ENCODE measurements at places on chromosomes 3 and 15.

- no peak for DNase-seq
These were observed 1.9 kb upstream of the ACTL6A start for GRCh38 chr3:179560791-179561190.

GRCh38 chr15:90451053-90451850 is 63.2 kb downstream of the IQGAP1 start:
- no peak for DNase-seq

- no peak for DNase-seq
These were observed 278.1 kb upstream of the CHRNA7 start for GRCh38 chr15:31752065-31752762.

- no peak for DNase-seq
These were observed 222.8 kb upstream of the UBE2E2 start for GRCh38 chr3:22980346-22980745.

- DNase-seq: no peak
These were observed 15.8 kb upstream of the SLC27A2 start for GRCh38 chr15:50166216-50166615.

- DNase-seq: no peak
These were observed 3.1 kb downstream of the TIPARP start for GRCh38 chr3:156677536-156677935.

- DNase-seq: no peak
These were observed 36.3 kb downstream of the RASGRP1 start for GRCh38 chr15:38528294-38528693.

DNA sequence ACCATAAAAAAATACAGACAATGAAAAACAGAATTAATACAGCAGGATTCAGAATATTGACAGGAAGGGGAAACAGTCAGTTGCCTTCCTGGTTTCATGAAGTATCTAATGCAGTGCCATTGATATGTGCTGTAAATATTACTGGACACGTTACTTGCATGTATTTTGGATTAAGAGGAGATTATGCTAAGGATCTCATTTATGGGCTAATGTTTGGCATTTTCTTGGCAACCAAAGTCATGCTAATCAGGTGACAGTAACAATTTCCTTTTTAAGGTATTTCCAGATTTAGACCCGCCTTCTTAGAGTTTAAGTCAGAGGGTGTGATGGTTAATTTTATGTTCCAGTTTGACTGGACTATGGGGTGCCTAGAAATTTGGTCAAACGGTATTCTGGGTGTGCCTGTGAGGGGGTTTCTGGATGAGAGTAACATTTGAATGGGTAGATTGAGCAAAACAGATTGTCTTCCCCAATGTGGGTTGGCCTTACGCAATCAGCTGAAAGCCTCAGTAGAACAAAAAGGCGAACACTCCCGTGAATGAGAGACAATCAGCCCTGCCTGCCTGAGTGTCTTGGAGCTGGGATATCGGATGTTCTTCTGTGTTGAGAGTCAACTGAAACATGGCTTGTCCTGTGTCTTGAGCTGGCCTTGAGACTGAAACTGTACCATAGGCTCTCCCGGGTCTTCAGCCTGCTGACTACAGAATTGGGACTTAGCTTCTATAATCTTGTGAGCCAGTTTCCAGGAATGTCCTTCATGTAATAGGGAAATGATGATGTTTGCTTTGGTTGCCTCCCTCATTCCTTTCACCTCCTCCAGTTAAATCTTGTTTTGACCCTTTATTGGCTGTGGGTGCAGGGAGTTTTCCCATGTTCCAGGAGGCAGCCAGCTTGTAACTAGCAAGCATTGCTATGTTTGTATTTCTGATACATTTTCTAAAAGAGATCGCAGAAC is 10.5 kb downstream of the SQOR start:
- no peak for DNase-seq

DNA sequence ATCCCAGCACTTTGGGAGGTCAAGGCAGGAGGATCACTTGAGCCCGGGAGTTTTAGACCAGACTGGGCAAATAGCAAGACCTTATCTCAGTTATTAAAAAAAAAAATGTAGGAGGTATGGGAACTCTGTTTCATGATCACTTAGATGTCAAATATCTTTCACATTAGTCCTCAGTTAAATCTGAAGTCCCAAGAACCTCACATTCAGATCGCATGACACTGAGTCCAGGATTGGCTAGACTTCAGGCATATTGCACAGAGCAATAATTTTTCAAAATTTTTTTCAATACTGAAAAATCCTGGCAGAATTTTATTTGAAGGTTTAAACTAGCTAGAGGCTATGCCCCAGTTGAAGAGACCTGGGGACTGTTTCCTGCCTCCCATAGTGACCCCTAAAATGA is 56.3 kb upstream of the ZNF148 start:
- no peak for DNase-seq

DNA sequence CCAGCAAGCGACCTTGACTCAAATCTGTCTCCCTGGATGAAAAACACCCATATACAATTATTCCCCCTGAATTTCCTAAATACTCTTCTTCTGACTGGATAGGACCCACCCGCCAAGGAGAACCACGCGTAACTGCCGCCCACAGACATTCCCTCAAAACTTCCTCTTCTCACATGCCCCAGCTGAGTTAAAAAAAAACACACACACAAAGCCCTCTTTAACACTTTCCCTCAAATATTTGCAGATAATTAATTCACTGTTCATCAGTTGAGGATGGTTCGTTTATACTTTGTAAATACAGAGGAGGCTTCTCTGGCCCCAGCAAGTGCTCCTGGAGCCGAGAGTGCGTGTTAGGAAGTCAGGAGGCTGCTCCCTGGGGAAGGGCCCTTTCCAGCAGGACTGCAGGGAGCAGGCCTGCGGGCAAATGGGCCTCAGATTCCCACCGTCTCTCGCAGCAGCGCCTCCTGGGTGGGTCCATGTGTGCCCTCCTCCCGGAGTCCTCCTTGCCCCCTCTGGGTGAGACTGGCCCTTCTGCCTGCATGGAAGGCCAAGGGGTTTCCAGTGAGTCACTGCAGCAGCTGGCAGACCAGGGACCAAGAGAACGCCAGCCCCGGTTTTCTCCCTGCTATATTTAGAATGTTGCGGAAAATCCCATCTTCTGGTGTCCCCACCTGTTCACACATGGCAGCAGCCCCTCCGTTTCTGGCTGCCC is 46.8 kb downstream of the MGLL start:
- DNase-seq: no peak

DNA sequence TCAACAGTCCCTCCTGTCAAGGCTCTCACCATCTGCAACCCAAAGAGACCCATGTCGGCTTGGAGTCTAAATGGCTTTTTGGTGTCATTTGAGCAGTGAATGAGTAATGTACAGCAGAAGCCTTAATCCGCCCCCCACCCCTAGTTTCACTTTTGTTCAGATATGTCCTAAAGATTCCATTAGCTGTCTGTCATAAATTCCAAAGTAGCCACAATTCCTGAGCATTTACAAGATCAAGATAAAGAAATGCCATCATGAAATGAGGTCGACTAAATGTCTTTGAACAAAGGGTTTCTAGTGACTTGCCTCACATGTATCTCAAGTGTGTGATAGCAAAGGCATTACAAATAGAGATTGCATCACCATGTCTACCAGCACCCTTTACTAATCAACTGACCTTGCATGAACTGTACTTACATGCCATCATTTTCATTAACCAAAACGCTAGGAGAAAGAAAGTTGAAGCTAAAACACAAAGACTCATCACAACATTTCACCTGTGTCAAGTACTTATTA is 123.8 kb upstream of the PHLDB2 start:
- DNase-seq: no peak

DNA sequence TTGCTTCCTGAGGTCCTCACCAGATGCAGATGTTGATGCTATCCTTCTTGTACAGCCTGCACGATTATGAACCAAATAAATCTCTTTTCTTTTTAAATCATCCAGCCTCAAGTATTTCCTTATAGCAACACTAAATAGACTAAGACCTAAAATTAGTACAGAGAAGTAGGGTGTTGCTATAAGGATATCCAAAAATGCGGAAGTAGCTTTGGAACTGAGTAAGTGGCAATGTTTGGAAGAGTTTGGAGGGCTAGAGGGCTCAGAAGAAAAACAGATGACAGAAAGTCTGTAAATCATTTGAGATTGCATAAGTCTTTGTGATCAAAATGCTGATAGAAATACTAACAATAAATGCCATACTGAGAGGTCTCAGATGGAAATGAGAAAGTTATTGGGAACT is 894.9 kb downstream of the DIPK2A start:
- DNase-seq: no peak

- no peak for DNase-seq
These were observed 532.8 kb downstream of the ZIC1 start for GRCh38 chr3:147941969-147942368.

DNA sequence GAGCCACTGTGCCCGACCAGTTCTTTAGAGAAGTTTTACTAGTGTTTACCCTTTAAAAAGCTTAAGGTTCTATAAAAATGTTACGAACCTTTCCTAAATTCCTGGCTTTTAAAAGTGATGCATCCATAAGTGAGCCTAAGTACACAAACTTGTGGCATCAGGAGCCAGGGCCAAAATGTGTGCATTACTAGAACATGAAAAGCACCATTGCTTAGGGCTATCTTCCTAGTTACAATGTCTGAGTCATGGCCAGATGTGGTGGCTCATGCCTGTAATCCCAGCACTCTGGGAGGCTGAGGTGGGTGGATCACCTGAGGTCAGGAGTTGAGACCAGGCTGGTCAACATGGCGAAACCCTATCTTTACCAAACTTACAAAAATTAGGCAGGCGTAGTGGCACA is 39.9 kb downstream of the LEO1 start:
- DNase-seq: no peak

DNA sequence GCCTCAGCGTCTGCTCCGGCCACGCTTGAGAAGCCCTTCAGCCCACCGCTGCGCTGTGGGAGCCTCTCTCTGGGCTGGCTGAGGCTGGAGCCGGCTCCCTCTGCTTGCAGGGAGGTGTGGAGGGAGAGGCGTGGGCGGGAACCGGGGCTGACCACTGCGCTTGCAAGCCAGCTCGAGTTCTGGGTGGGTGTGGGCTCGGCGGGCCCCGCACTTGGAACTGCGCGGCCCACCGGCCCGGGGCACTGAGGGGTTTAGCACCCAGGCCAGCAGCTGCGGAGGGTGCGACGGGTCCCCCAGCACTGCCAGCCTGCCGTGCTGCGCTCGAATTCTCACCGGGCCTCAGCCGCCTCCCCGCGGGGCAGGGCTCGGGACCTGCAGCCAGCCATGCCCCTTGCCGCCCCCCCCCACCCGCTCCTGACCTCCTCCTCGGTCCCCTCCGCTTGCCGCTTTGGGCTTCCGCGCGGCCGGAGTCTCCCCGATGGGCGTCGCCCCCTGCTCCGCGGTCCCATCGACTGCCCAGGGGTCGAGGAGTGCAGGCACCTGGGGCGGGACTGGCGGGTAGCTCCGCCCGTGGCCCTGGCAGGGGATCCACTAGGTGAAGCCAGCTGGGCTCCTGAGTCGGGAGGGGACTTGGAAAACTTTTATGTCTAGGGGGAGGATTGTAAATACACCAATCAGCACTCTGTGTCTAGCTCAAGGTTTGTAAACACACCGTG is 106.7 kb downstream of the RAP2B start:
- DNase-seq: no peak

DNA sequence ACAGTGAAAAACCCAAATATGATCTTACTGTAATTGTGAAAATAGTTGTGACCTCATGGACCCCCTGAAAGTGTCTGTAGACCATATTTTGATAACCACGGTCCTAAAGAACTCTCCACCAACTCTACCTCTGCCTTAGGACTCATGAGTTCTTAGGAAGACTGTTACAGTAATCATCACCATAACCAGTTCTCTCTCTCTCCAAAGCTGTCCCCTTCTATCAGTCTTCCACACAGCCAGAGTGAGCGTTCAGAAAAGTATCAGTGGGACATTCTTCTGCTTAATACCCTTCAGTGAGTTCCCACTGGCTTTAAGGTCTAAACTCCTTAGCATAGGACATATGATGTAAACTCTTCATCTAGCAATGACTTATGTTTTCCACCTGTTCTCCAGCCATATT is 27.6 kb upstream of the ST6GAL1 start:
- no peak for DNase-seq

- no peak for DNase-seq
These were observed 59.2 kb downstream of the LYZL4 start for GRCh38 chr3:42351207-42351606.

DNA sequence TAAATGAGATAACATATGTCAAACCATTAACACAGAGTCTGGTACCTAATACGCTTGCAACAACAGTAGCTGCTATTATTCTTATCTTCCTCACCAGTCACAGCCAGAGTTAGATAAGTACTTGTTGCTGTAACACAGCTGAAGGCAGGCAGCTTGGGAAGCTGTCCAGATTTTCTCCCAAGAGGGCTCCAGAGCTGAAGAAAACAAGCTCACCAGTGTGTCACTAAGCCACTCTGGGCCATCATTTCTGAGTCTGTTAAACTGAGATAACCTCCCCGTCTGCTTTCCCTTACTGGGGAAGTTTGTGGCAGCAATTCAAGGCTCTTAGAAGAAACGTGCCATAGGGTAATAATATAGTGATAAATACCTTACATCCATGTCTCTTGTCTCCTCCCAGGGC is 226.3 kb downstream of the TAFA4 start:
- DNase-seq: no peak

- no peak for DNase-seq
These were observed 71.9 kb upstream of the CHRNB4 start for GRCh38 chr15:78712797-78713515.

- no peak for DNase-seq
These were observed 9.0 kb downstream of the NIPA1 start for GRCh38 chr15:22795206-22796063.

- no peak for DNase-seq
These were observed 1.2 kb downstream of the IL20RB start for GRCh38 chr3:136958939-136959338.

GRCh38 chr3:9727743-9728142 is 3.8 kb upstream of the BRPF1 start:
- DNase-seq: no peak

GRCh38 chr3:79057756-79058155 is 710.0 kb downstream of the ROBO1 start:
- DNase-seq: no peak

GRCh38 chr15:93458597-93458996 is 369.6 kb upstream of the RGMA start:
- no peak for DNase-seq

GRCh38 chr3:78483090-78483489 is 1284.7 kb downstream of the ROBO1 start:
- no peak for DNase-seq

- DNase-seq: no peak
These were observed 496.9 kb downstream of the CADM2 start for GRCh38 chr3:85455561-85456200.

- DNase-seq: no peak
These were observed 96.6 kb downstream of the DNAJB8 start for GRCh38 chr3:128369881-128370642.

GRCh38 chr15:72387741-72388140 is 10.4 kb upstream of the TMEM202 start:
- no peak for DNase-seq

GRCh38 chr3:38454884-38455638 is 1.4 kb downstream of the ACVR2B start:
- no peak for DNase-seq

- no peak for DNase-seq
These were observed 222.7 kb downstream of the TP63 start for GRCh38 chr3:189853906-189854305.

- DNase-seq: no peak
These were observed 131.3 kb upstream of the SNRPN start for GRCh38 chr15:24823473-24823872.

Measured in stimulated activated CD8-positive, alpha-beta memory T cell treated with anti-CD3 and anti-CD28 coated beads, Interleukin-4, amount 100 ng/mL, for 4 hours (primary cell).